NCI-H187 treated with DMSO at 0.1 percent for 48 hours (cell line): ENCODE measurements at places on chromosomes 7 and 10.

- no peak for DNase-seq
Measured at GRCh38 chr7:148379677-148380076, 210.9 kb upstream of the C7orf33 start.

GRCh38 chr10:121525251-121526134, 72.8 kb downstream of the FGFR2 start:
- DNase-seq: no peak

- DNase-seq: no peak
Measured at GRCh38 chr7:69778138-69778537, 179.9 kb downstream of the AUTS2 start.

GRCh38 chr7:108808549-108809266, 239.0 kb downstream of the DNAJB9 start:
- DNase-seq: no peak

DNA sequence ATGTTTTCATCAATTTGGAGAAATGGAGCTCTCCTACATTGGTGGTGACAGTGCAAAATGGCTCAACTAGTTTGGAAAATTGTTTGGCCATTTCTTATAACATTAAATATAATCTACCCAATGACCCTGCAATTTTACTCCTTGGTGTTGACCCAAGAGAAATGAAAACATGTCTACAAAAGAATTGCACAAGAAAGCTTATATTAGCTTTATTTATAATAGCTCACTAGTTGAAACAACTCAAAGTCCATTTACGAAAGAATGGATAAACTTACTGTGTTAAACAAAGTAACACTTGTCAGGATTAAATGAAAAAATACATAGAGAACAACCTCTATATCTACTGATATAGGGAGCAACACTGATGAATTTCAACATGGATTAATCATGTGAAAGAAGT, 539.9 kb downstream of the DNAJB9 start:
- DNase-seq: no peak

DNA sequence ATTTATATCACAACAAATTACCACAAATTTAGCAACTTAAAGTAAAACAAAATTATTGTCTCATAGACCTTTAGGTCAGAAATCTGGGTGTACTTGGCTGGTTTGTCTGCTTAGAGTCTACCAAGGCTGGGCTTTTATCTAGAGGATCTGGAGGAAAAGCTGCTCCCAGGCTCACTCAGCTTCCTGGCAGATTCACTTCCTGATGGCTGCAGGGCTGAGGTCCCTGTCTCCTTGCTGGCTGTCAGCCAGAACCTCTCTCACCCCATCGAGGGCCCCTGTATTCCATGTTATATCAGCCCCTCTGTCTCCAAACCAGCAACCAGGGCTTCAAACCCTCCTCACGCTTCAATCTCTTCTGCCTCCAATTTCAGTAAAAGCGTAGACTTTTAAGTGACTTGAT, 734.9 kb downstream of the NRG3 start:
- no peak for DNase-seq
